PC-9 (cell line): ENCODE measurements at places on chromosomes 2 and 18. TPM values are rescaled to one million over a fixed set of nuclear protein-coding genes. Genes with fewer than 3 reads are reported as not detected.

IL1RN gene
- total RNA-seq: 5.0 and 8.4 TPM in 2 replicates

KCNK3 gene
- 0.08 TPM in 1 of 2 replicates, not detected in the other for total RNA-seq

OR6B2 gene
- not detected in 2 replicates for total RNA-seq

PAPOLG gene
- total RNA-seq: 13.5 and 13.7 TPM in 2 replicates

RBFA gene
- total RNA-seq: 22.4 and 25.1 TPM in 2 replicates

SLC4A5 gene
- total RNA-seq: 1.2 TPM in 1 of 2 replicates, not detected in the other

TUBA4B gene
- not detected in 2 replicates for total RNA-seq

ST3GAL5 gene
- 5.9 and 7.2 TPM in 2 replicates for total RNA-seq

TSPYL6 gene
- total RNA-seq: not detected in 2 replicates

SPC25 gene
- 20.0 and 20.7 TPM in 2 replicates for total RNA-seq

GPR45 gene
- total RNA-seq: not detected in 2 replicates

REG3G gene
- not detected in 2 replicates for total RNA-seq

CXCR1 gene
- total RNA-seq: not detected in 2 replicates

LCT gene
- not detected in 2 replicates for total RNA-seq

RIT2 gene
- total RNA-seq: not detected in 2 replicates

PLCD4 gene
- 0.74 and 1.3 TPM in 2 replicates for total RNA-seq
